ENCODE measurements at places on chromosomes 11 and 22. TPM values are rescaled to one million over a fixed set of nuclear protein-coding genes. Genes with fewer than 3 reads are reported as not detected.

- no peak for DNase-seq
- no peaks in the 10 kb centered on the region for H3K36me3 ChIP-seq
- H3K4me3 ChIP-seq = no peak overlapping the region
- peaks cover 6% of the 10 kb centered on the region for H3K4me1 ChIP-seq
- H3K27me3 ChIP-seq = no peaks in the 10 kb centered on the region
Measured at GRCh38 chr11:13760115-13760514, 91.6 kb downstream of the FAR1 start.

- no peaks in the 10 kb centered on the region for H3K27me3 ChIP-seq
- H3K36me3 ChIP-seq = no peaks in the 10 kb centered on the region
- H3K27ac ChIP-seq = no peak overlapping the region
- no peaks in the 10 kb centered on the region for H3K4me1 ChIP-seq
Measured at GRCh38 chr11:2472428-2473186, 27.8 kb downstream of the KCNQ1 start.

DNA sequence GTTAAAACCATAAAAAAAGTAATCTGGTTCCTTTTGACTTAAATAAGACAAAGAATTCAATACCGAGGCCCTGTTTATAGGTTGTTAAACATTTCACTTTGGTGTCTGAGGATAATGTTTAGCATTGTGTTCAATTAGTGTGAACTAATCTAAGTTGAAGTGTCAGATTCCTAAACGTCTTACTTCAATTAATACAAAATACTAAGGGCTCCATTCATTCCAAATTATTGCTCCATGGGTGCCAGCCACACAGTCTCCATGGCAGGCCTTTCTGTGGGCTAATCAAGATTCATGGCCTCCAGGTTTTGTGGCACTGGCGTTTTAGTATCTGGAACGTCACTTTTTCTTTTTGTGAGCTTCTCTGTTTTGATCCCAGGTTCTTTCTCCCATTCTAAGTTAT is 89.4 kb downstream of the TMEM135 start:
- H3K4me3 ChIP-seq = no peak overlapping the region
- DNase-seq = no peak
- H3K27ac ChIP-seq = no peak overlapping the region
- H3K4me1 ChIP-seq = no peaks in the 10 kb centered on the region
- no peaks in the 10 kb centered on the region for H3K27me3 ChIP-seq

The MS4A4E gene
- total RNA-seq = 1.8 TPM

The MAPK11 gene
- total RNA-seq = 15.3 TPM
